ENCODE measurements at places on chromosomes 2 and 18.

DNA sequence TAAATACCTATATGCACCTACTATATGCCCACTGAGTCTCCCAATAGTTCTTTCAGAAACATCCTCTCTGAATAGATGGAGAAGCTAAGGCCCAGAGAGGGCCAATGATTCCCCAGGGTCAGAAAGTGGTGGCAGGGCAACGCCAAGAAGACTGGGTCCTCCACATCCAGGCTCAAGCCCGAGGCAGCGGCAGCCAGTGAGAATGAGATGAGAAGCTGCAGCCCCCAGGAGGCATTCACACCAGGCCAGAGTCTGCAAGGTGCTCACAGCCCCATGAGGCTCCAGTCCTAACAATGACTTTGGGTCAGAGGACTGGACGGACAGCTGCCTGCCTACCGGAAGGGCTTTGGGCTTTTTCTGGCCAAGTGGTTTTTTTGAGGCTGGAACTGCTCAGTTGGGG, 3.5 kb downstream of the TEX261 start:
- H3K4me1 ChIP-seq = peaks cover 9% of the 10 kb centered on the region
- DNase-seq = no peak
- no peaks in the 10 kb centered on the region for H3K27me3 ChIP-seq
- H3K4me3 ChIP-seq = no peak overlapping the region

DNA sequence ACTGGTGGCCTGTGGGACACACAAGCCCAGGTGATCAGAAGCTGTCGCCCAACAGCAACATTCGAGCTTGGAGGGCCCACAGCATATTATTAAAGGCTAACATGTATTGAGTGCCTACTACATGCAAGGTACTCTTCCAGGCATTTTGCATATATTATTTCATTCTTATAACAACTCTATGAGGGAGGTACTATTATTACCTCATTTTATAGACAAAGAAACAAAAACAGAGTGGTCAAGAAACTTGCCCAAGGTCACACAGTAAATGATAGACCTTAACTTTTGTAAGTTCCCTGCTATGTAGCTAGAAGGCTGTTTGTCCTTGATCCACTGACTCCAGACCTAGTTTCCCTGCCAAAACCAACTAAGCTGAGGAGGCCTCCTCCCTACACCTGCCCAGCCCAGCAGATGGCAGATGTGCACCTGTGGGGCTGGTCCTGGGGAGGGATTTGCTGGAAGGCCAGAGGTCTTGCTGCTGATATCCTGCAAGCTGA, 35.7 kb downstream of the KANSL3 start:
- no peaks in the 10 kb centered on the region for H3K4me1 ChIP-seq
- H3K27ac ChIP-seq = no peak overlapping the region
- no peak overlapping the region for H3K4me3 ChIP-seq

- H3K4me3 ChIP-seq = no peak overlapping the region
- no peaks in the 10 kb centered on the region for H3K27me3 ChIP-seq
Observed at GRCh38 chr2:12971581-12972365, 255.0 kb downstream of the TRIB2 start.

GRCh38 chr2:54321047-54321446, 65.0 kb upstream of the TSPYL6 start:
- H3K4me3 ChIP-seq = no peak overlapping the region
- H3K27ac ChIP-seq = no peak overlapping the region
- no peaks in the 10 kb centered on the region for H3K27me3 ChIP-seq
- no peaks in the 10 kb centered on the region for H3K36me3 ChIP-seq
- no peak for DNase-seq

DNA sequence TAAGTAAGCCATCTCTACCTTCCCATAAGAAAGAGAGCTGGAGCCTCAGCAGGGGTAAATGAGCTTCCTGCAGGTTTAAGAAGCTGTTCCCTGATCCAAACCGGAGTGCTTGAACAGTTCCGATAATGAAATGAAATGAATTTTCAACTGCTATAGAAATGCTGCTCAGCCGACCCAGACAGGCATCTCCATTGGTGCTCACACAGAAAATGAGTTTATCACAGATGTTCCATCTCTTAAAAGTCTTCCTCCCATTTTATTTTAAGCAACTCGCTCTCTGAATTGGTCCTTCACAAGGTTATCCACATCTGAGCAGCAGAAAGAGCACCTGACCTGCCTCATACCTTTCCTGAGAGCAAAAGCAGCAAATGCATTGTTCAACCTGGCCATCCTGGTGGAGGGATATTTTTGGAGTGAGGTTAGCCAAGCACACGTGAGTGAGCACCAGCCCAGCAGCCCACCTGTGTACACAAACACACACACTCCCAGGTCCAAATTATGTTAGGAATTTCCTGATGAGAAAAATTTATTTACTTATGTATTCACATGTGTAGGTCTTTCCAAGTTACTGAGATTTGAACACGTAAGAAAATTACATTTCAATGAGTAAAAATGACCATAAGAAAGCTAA, 42.2 kb upstream of the CCDC68 start:
- H3K4me3 ChIP-seq = no peak overlapping the region
- H3K27me3 ChIP-seq = no peaks in the 10 kb centered on the region
- H3K4me1 ChIP-seq = no peaks in the 10 kb centered on the region
- H3K36me3 ChIP-seq = no peaks in the 10 kb centered on the region
- DNase-seq = no peak
- no peak overlapping the region for H3K27ac ChIP-seq

DNA sequence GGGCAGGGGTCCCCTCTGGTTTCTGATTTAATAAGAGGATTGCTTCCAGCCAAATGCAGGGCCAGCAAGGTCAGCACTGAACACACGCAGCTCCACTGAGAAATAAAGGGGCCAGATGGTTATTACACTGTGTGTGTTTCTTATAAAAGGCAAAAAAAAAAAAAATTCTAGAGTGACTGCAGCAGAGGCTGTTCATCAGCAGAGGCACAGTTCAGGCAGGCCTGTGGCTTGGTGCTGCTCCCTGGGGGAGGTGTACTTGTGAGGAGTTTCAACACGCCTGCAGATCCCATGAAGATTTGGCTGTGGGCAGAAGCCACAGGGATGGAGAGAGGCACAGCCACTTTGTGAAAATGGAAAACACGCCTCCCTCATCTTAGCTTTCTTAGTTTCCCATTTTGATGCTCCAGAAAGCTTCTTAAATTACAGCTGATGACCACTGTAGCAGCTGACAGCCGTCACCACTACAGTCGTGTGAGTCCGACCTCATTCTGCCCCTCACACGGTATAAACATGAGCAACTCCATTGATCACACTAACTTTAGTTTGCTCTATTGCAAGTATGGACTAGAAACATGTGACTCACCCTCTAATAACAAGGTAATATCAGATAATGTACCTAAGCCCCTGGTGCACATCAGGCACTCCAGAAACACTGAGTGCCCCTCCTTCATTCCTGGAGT, 726.5 kb upstream of the RAB6C start:
- H3K27ac ChIP-seq = no peak overlapping the region
- no peaks in the 10 kb centered on the region for H3K27me3 ChIP-seq
- no peaks in the 10 kb centered on the region for H3K4me1 ChIP-seq
- H3K4me3 ChIP-seq = no peak overlapping the region
- H3K36me3 ChIP-seq = no peaks in the 10 kb centered on the region
- no peak for DNase-seq

DNA sequence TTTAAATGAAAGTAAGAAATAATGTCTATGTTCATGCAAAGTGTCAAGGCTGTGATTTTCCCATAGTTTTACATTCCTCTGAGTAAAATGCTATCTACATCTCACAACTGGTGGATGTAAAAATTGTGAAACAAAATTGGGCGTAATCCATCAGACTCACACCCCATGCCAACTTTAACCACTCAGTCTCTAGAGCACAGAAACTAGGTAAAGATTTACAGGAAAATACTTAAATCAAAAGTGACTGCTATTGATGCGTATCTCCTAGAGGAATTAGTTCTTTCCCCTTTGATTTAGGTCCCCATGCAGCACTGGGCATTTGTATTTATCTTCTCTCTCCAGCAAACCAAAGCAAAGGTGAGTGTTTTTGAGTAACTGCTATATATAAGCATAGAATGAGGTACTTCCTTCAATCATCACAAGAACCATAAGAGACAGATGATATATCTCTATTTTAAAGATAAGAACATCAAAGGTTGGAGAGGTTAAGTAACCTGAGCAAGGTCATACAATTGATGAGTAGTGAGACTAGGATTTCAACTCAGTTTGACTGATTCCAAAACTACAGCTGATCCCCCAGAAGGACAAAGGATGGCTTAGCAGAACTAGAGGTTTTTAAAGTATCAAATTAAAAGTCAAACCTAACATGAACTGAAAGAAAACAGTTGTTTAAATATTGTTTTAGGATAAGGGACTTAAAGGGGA, 594.0 kb upstream of the ACVR2A start:
- no peaks in the 10 kb centered on the region for H3K36me3 ChIP-seq
- no peak for DNase-seq
- H3K27ac ChIP-seq = no peak overlapping the region

DNA sequence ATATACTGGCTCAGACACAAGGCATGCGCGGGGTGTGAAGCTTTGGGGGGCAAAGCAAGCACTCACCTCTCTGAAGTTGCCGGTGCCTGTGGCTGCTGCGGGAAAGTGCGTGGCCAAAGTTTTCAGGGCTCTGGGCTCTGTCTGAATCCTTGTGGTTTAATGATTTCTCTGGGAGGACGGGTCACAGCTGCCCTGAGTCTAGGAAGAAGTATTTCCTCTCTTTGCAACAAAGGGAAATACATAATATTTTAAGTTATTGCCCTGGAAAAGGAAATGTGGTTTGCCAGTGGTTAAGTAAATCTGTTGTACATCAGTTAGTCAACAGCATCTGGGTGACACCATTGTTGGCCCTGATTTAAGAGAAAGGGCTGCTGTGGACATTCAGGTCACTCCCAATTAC, 56.7 kb upstream of the ZDBF2 start:
- H3K27me3 ChIP-seq = no peaks in the 10 kb centered on the region
- no peak overlapping the region for H3K4me3 ChIP-seq
- no peak for DNase-seq
- no peak overlapping the region for H3K27ac ChIP-seq

- no peaks in the 10 kb centered on the region for H3K36me3 ChIP-seq
- H3K27me3 ChIP-seq = no peaks in the 10 kb centered on the region
- H3K4me3 ChIP-seq = no peak overlapping the region
Observed at GRCh38 chr18:22542406-22542835, 124.7 kb upstream of the CTAGE1 start.

- H3K36me3 ChIP-seq = no peaks in the 10 kb centered on the region
- no peak for DNase-seq
- H3K4me1 ChIP-seq = no peaks in the 10 kb centered on the region
- no peak overlapping the region for H3K27ac ChIP-seq
- no peak overlapping the region for H3K4me3 ChIP-seq
- no peaks in the 10 kb centered on the region for H3K27me3 ChIP-seq
Observed at GRCh38 chr2:32732912-32733472, 105.1 kb downstream of the TTC27 start.

- no peak overlapping the region for H3K27ac ChIP-seq
- H3K27me3 ChIP-seq = no peaks in the 10 kb centered on the region
- no peak for DNase-seq
- H3K4me1 ChIP-seq = no peaks in the 10 kb centered on the region
Observed at GRCh38 chr2:55087501-55087900, 37.2 kb upstream of the RTN4 start.

- no peak for DNase-seq
- H3K4me1 ChIP-seq = no peaks in the 10 kb centered on the region
- no peaks in the 10 kb centered on the region for H3K36me3 ChIP-seq
- no peak overlapping the region for H3K4me3 ChIP-seq
- H3K27ac ChIP-seq = no peak overlapping the region
Observed at GRCh38 chr2:127259355-127259754, 34.6 kb downstream of the ERCC3 start.

DNA sequence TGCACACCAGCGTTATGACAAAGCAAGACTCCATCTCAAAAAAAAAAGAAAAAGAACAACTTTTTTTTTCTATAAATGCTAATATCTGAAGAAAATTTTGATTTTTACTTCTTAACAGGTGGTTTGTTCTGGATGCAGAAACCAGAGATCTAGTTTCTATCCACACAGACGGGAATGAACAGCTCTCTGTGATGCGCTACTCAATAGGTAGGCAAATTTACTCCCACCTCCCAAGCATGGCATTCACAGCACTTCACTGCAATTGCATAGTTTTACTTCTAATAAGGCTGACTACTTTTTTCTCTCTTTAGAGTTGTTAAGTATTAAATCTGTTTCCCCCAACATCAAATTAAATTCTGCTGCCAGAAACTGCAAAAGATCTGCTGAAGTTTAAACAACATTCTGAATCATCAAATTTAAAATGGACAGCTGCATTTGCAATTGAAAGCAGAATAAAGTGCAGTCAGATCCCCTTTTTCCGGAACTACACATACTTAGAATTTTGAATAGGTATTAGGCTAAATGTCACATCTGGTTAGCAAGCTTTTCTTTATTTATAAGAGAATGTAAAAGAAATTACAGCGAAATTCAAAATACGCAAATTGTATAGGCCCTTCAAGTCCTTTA, 45.1 kb downstream of the COX7A2L start:
- no peaks in the 10 kb centered on the region for H3K4me1 ChIP-seq
- DNase-seq = no peak
- no peak overlapping the region for H3K27ac ChIP-seq
